Stimulated activated CD8-positive, alpha-beta memory T cell treated with anti-CD3 and anti-CD28 coated beads, Interleukin-15, amount 100 ng/mL, for 24 hours (primary cell): ENCODE measurements at places on chromosomes 4 and X.

- no peak for DNase-seq
These were observed 1.1 kb downstream of the BMPR1B start for GRCh38 chr4:94758700-94759399.

DNA sequence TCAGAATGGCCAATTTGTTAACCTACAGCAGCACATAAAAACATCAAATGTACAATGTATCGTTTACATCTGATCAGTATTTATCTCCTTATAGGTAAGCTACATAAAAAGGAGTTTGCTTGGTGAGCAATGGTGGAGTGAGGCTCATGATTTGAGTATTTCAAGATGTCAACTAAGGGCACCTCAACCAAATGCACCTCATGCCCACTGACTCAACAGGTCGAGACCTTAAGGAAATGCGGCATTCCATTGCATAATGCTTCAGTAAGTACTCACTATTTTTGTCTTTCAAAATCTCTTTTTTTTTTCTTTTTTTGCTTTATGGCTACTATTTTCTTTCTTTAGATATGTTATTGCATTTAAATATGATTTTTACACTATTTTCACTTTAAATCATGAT is 181.0 kb upstream of the TLL1 start:
- no peak for DNase-seq

- DNase-seq, result no peak
These were observed 44.5 kb upstream of the SCML1 start for GRCh38 chrX:17692709-17693346.

GRCh38 chr4:42683393-42683792 is 26.5 kb upstream of the ATP8A1 start:
- no peak for DNase-seq

DNA sequence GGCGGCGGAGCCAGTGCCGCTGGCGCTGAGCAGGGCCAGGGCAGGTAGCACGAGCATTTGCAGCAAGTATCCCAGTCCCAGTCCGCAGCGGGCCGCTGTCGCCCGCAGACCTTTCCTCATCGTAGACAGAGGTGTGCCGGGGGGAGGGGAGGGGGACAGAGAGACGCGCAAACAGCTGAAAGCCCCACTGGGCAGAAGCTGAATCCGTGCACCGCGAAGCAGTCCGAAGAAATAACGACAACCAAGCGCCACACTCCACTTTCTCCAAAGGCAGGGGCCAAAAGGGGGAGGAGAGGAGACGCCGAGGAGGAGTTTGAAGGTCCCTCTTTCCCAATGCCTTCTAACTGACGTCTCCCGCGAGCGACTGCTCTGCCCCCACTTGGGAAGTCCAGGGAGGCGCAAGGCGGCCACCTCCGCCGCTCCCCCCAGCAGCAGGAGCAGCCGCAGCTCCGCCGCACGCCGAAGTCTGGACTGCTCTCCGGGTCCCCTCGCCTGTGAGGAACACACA is at the start of gene UNC5C:
Gene UNC5C, minus strand, starts transcription at position 236 of the 508 bp plus-strand sequence.
- no peak for DNase-seq

GRCh38 chr4:8916351-8916885 is 44.8 kb upstream of the HMX1 start:
- DNase-seq, result no peak

DNA sequence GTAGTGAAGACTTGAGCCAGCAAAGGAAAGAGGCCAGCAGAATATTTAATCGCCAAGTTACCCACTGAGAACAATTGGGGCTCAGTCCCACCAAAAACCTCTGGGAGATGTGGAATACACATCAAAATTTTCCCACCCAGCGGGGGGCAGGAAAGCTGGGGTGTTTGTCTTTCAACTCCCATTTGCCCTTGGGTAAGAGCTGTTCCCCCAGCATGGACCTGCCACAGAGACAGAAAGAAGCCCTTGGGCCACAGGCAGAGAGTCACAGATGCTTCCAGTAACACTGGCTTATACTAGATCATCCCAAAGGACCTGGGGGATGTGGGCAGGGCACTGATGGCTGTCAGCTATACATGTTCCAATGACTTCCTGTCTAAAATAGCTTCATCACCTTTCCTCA is 18.9 kb upstream of the FBXW7 start:
- DNase-seq, result no peak

GRCh38 chrX:12115377-12115776 is 22.9 kb upstream of the FRMPD4 start:
- DNase-seq, result no peak

GRCh38 chrX:50812995-50813842 is 775 bp downstream of the SHROOM4 start:
- DNase-seq, result no peak

DNA sequence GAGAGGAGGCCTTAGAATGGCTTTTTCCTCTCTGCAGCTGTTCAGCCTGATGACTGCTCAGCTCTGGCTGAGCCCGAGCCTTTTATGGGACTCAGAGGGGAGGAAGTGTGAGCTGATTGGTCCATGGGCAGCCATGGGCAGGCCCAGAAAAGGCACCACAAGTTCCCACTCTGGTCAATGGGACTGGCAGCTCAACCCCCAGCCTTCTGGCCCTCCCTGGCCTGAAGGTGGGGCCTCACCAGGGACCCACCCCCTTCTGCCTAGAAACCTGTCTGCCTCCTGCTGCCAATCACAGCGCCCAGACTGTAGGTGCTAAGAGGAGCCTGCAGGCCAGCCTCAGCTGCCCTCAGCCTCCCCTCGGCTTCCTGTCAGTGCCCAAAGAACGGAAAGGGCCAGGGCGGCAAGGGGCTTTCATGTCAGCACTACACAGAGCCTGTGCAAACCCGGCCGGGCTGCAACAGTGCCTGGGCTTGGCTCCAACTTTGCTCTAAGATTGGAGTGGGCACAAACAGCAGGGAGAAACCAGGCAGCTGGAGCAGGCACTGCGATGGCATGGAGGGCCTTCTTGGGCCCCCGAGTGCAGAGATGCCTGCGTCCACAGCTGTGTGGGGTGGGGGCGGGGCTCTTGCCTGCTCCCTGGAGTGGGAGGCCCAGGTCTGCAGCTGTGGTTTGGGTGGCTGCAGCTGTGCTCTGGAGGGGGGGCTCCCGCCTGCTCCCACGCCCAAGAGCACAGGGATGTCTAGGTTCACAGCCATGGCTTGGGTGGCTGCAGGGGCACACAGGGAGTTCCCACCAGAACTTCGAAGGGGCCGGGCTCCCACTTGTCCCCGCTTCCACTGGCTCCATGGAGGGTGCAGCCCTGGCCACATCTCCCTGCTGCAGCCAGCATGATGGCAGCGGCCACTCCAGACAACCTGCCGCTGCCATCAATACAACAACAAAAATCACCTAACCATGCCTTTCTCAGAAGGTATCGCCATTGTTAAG is 92.6 kb downstream of the NXF2 start:
- no peak for DNase-seq

- DNase-seq, result no peak
These were observed 138.1 kb upstream of the ZIC3 start for GRCh38 chrX:137427816-137428215.

DNA sequence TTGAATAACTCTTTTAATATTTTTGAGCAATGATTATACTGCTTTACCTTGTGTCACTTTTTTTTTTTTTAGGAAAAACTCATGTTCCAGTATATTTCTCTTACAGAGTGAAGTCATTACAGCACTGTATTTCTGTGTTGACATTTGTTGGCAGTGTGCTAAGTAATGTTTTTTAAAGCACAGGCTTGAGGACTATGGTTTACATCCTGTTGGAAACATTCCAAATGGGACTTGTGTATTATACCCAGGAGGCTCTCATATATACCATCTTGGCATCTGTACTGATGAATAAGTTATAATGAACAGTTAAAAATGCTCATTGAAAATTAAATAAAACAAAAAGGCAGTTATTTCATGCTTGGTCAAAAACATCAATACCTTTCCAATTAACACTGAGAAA is 33.8 kb downstream of the CEP44 start:
- no peak for DNase-seq

DNA sequence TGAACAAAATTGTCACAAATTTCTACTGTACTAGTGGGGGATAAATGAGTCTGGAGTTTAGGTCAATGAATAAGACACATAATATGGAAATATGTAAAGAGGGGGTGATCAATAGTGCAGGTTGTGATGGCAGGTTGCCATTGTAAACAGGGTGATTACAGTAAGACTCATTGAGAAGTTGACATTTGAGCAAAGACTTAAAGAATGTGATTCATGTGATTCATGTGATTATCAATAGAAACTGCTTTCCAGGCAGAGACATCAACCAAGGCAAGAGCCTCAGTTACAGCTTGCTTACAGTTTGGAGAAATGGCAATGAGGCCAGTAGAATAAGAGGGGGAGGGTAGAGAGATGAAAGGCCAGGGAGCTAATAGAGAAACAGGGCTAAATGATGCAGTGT is 45.8 kb upstream of the GIMD1 start:
- no peak for DNase-seq

DNA sequence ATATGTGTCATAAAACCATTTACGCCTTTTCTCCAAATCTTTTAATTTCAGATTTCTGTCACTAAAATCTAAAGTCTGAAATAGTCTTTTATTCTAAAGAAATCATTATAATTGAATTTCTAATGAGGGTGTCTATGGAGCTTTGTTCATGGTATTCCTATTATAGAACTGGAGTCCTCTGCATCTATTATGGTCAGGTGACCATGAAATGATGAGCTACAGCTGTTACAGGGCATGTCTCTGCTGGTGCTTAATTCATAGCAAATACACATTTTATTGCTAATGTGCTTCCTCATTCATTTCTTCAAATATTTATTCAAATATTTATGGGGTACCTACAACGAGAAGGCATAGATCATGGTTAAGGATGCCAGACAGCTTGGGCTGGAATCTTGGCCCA is 126.1 kb downstream of the NAA11 start:
- no peak for DNase-seq

GRCh38 chr4:78081541-78081940 is 24.4 kb downstream of the FRAS1 start:
- DNase-seq, result no peak

- DNase-seq, result no peak
These were observed 14.8 kb upstream of the LAP3 start for GRCh38 chr4:17562157-17562556.

GRCh38 chrX:148956352-148956751 is 455.9 kb downstream of the AFF2 start:
- DNase-seq, result no peak

DNA sequence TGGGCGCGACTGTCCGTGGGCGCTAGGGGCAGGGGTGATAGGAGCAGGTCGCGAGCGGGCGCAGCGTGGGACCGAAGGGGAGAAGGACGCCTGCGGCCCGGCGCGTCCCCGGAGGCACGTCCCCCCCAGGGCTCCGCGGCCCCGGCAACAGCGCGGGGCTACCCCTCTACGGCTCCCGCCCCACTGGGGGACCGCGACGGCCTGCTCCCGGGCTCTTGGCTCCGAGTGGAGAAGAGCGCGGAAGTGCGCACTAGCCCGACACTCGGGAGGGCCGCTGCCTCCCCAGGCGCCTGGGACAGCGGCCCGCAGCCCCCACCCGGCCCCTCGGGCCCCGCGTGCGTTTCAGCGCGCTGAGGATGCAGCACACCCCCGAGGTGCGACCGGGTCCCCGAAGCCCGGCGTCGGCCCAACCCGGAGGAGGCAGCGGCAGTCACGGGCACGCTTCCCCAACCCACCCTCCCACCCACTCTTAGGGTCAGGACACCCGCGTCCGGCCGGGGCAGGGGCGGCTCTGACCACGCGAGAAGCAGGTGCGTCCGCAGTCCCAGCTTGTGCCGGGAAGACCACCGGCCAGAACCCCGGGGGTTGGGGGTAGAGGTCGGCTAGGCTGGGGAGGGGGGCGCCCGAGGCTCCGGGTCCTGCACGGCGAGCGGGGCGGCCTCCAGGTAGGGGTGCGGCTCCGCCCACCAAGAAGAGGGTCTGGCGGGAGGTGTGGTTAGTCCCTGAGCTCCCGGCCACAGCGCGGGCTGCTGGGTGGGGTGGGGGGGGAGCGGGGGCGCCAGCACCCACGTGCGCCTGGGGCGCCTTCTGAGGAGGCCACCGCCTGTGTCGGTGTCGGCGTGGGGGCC is 18.5 kb upstream of the NAT8L start:
- no peak for DNase-seq

DNA sequence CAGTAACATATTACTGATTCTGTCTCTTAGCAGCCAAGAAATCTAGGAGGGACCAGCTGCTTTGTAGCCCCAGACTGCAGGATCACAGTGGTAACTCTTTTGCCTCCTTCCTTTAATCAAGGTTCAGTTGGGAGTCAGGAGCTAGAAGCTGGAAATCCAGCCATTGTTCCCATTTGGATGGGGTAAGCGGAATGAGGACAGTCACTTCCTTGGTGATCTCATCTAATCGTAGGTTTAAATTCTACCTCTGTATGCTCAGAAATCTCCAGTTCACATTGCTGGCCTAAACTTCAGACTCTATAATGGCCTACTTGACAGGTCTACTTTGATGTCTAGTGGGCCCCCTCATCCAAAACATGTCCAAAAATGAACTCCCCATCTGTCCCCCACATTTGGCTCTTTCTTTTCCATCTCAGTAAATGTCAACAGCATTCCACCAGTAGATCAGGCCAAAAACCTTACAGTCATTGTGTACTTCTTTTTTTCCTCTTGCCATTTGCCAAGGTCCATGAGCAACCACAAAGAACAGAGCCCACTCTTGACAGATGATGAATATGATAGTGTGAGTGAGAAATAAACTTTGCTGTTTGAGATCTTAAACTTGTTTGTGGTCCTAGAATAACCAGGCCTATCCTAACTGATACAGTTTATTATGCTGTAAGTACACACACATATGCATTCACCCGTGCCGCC is 40.1 kb downstream of the WWC2 start:
- DNase-seq, result no peak

DNA sequence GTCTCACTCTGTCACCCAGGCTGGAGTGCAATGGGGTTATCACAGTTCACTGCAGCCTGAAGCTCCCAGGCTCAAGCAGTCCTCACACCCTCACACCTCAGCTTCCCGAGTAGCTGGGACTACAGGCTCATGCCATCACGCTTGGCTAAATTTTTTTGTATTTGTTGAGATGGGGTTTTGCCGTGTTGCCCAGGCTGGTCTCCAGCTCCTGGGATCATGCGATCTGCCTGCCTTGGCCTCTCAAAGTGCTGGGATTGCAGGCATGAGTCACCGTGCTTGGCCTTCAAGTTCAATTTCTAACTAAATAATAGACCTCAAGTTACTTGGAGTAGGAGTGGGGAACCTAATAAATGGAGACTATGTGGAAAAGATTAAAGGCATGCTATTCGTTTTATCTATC is 48.9 kb downstream of the MND1 start:
- DNase-seq, result no peak

- no peak for DNase-seq
These were observed 726.9 kb downstream of the GRID2 start for GRCh38 chr4:93030670-93031069.

GRCh38 chr4:7513671-7514070 is 78.9 kb upstream of the PSAPL1 start:
- no peak for DNase-seq

GRCh38 chrX:15849555-15849954 is 5.1 kb downstream of the AP1S2 start:
- DNase-seq, result no peak

GRCh38 chr4:66655505-66655904 is 889.8 kb downstream of the CENPC start:
- DNase-seq, result no peak

- no peak for DNase-seq
These were observed 2.9 kb downstream of the ASMTL start for GRCh38 chrX:1449823-1450149.

- DNase-seq, result no peak
These were observed 295.1 kb downstream of the GBA3 start for GRCh38 chr4:22987870-22988269.
